ENCODE measurements at places on chromosomes 16 and 17.
A peak's percentile ranks its signal among the peaks of the same experiment; 100 is the strongest.

GRCh38 chr17:34358631-34359030, 2.4 kb downstream of the CCL13 start:
- DNase-seq: no peak

DNA sequence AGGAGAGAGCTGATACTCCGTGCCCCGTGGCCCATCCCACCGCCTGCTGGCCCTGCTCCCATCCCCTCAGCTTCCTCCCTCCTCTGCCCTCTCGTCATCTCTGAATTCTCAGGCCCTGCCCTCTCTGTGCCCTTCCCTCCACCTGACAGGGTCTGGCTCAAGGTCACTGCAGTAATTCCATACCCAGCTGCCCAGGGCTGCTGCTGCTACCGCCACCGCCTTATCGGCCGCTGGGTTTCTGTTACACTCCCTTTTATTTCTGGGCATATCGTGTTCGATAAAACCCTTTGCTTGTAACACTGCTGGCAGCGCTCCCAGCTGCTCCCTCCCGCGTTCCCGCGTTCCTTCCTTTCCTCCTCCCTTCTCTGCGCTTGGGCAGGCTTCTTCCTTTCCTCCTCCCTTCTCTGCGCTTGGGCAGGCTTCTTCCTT, 1.2 kb downstream of the EPN3 start:
- DNase-seq: no peak

DNA sequence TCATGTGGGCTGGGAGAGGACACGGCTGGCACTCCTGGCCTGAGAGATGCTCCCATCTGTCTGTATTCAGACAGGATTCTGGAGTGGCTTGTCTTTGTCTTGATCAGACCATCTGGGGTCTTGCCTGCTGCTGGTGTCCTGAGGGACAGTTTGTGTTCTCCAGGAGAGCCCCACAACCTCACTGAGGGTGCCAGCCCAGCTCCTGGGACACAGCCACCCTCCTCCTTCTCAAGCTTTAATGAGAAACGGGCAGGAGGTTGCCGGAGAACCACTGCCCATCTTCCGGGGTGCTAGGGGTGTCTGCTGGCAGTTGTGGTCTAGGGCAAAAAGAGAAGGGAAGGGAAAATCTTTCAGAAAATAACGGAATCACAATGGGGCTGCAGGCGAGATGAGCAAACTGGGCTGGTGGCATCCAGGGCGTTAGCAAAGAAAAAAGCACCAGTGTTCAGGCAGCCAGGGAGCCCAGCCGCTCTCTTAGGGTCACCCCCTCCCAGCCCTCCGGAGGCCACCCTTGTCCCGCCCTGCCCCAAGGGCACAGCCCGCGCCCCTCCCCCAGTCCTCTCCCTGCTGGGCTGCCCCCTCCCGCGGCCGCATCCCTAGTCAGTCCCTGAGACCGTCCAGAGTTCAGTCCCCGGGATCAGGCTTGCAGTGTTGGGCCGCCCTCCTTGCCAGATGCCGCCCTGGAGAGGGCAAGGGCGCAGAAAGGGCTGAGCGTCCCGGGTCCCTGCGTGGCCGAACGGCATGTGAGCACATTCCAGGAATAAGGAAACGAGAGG, 824.7 kb downstream of the KCNJ18 start:
- no peak for DNase-seq

- peak; percentile 6 for DNase-seq
Observed at GRCh38 chr16:3214904-3215600, 19.9 kb downstream of the ZNF200 start.

DNA sequence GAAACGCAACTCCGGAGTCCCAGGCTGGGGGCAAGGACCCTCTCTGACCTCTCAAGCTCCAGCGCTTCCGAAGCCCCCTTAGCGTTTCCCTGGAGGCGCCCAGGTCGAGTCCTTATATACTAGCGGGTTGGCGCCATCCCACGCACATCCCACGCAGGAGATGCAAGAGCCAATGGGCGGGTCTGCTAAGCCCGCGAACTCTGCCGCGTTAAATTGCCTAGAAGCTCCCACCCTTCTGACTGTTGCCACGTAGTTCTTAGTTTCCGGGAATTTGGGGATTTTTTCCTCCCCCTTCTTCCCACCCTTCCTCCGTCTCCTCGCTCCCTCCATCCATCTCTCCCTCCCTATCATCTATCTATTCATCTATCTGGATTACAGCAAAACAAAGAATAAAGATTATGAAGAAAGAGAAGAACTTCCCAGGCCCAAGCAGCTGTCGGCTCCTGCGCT, at the start of gene SLFN11:
TSS of gene SLFN11 (minus strand) at position 88 of the 450 bp plus-strand sequence. CDS start 9,814 bp downstream, outside the sequence.
- DNase-seq: peak; percentile 47

- DNase-seq: no peak
Observed at GRCh38 chr16:56909527-56909979, 22.4 kb upstream of the HERPUD1 start.

- no peak for DNase-seq
Observed at GRCh38 chr17:66299711-66300110, 2.7 kb upstream of the PRKCA start.

DNA sequence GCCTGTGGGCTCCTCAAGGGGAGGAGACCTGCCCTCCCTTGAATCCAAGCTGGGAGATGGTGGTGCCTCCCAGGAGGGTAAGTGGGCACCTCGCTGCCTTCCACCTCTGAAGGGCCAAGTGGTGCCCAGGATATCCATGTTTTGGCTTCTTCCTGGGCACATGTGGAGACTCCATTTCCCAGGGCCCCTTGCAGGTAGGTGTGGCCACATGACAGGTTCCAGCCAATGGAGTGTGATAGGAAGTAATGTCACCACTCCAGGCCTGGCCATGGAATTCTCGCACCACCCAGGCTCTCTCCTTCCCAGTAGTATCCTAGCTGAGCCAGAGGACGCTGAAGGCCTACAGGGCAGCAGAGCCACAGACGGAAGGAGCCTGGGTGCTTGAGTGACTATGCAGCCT, 17.6 kb upstream of the PEMT start:
- no peak for DNase-seq

DNA sequence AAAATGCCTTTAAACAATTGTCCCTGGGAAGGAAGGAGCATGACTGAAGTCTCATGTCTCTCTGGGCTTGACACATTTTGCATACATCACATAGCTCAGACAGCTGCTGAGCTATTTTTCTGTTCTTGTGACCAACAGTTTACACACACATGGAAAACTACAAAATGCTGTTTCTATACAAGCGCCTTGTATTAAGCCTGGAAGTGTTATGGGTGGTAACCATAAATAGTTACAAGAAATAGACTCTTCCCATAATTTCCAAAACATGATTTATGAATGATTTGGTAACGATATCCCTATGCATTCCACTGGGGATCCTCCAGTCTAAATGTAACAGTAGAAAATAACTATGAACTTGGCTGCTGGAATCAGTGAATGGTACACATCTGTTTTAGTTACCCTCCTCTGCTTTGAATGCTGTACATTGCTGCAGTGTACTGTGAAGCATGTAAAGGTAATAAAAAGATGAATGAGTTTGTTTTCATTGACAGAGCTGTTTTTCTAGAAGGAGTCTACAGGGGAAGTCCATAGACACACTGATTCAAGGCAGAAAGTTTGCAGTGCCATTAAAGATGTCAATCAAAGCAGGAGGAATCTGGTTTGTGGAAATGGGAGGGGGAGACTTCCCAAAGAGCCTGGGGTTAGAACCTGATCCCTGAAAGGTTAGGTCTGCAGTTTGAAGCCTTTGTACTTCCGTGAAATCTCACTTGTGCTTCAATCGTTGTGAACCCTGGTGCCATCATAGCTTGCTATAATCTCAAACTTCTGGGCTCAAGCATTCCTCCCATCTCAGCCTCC, 5.0 kb downstream of the ACSF2 start:
- DNase-seq: no peak

- DNase-seq: no peak
Observed at GRCh38 chr16:25419681-25420080, 162.0 kb upstream of the ZKSCAN2 start.

DNA sequence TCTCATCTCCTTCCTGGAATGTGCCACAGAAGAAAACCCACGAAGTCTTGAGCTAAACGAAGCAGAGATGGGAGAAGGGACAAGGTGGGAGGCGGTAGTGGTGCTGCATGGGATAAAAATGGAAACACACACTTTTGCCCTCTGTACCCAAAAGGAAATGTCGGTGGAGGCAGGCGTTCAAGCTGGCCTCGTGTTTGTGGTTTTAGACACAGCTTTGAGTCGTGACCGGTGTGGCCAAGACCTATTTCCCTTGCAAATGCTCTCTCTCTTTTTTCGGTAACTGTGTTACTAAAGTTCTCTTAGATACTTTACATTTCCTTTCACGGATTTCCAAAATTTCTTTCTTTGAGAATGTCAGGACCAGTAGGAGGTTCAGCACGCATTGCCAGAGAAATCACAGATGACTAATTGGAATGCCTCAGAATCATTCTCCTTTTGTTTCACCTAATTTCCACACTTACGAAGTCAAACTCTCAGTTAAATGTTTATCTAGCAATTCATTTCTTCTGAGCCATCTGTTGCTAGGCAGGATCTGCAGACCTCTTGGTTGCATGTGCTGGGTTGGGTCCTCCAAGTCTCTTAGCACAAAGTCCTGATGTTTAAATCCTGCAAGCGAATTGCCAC, 412.3 kb downstream of the MAF start:
- DNase-seq: no peak

DNA sequence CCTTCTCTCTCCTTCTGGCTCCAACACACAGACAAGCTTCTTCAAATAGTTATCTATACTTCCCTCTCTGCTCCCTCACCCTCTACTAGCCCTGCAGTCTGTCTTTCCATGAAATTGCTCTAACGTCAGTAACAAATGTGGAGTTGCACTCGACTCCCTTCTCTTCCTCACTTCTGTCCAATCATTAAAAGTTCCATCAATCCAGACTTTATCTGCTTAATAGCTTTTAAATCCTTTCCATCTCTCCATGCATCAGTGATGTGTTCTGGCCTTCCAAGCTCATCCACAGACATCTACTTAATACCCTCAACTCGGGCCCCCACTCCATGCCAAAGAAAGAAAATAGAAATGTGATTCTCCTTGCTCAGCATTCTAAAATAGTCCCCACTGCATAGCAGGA, 422.1 kb upstream of the CDH5 start:
- no peak for DNase-seq

DNA sequence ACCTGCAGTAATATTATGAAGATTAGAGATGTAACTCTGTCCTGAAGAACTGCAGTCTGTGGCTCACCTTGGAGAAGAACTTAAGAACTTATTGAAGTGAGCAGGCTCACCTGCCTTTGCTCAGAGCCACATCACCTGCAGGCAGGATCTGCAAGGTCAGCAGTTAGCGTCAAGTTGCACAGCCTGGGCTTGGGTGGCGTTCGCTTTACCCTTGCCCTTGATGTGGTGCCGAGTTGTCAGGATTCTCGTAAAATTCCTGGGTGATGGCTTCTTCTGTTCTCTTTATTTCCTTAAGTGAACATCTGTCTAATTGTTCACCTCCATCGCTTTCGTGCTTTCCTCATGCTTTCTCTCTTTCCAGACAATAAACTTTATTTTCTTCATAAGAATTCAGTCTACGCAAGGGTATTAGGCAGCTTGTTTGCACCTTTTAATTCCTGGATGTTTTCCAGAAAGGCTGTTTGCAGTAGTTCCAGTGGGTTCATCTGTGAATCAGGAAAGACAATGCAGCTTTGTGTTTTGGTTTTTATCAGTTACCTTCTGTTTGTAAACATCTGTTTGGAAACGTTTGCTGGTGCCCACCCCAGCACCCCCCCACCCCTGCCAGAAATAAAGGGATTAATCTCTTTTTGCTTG, 254.3 kb downstream of the WWOX start:
- no peak for DNase-seq
